ENCODE measurements at places on chromosomes 3 and 15.

DNA sequence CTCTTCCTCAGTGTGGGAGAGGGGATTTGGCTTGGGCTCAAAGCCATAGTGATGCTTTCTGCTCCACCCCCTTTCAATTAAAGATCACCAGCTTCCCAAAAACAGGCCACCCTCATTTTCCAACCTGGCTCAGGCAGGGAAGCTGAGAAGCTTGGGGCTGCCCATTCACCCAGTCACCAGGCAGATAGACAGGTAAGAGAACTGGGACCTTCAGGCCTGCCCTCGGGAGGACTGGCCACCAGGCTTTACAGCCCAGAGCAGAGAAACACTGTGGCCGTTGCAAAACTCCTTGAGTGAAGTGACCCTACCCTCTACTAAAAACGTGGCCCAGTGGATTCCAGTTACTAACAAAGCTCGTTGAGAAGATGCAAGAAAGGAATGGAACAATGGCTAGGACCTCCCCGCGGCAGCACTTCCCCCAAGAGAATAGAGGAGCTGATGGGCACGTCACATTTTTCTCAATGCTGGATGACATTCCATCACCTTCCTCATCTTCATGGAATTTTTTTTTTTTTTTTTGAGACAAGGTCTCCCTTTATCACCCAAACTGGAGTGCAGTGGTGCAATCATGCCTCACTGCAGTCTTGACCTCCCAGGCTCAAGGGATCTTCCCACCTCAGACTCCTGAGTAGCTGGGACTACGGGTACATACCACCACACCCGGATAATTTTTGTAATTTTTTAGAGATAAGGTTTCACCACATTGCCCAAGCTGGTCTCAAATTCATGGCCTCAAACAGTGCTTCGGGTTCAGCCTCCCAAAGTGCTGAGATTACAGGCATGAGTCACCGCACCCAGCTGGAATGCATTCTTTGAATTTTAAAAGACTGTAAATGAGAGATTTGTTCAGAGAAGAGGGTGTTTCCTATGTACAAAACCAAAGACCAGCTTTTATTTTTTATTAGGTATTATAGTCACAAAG is 37.9 kb downstream of the LIPC start:
- peak; percentile 54 for DNase-seq

DNA sequence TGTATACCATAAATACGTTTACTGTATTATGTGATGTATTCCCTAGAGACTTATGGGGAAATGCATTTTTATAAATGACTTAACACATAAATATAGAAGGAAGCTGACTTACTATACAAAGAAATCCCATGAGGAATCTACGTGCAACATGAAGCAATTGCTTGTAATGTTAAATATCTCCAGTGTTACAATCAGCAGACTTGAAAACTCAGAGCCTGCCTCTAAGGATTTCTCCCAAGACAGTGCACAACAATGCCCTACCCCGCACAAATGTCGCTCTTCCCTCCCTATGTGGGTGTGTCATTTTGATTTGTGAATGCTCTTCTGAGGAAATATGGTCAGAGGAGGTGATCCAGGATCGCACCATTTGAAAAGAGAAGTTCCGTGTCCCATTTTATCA is 629.0 kb downstream of the NR2F2 start:
- DNase-seq, result no peak

GRCh38 chr15:47415539-47415971 is 301.8 kb upstream of the SEMA6D start:
- peak; percentile 10 for DNase-seq

DNA sequence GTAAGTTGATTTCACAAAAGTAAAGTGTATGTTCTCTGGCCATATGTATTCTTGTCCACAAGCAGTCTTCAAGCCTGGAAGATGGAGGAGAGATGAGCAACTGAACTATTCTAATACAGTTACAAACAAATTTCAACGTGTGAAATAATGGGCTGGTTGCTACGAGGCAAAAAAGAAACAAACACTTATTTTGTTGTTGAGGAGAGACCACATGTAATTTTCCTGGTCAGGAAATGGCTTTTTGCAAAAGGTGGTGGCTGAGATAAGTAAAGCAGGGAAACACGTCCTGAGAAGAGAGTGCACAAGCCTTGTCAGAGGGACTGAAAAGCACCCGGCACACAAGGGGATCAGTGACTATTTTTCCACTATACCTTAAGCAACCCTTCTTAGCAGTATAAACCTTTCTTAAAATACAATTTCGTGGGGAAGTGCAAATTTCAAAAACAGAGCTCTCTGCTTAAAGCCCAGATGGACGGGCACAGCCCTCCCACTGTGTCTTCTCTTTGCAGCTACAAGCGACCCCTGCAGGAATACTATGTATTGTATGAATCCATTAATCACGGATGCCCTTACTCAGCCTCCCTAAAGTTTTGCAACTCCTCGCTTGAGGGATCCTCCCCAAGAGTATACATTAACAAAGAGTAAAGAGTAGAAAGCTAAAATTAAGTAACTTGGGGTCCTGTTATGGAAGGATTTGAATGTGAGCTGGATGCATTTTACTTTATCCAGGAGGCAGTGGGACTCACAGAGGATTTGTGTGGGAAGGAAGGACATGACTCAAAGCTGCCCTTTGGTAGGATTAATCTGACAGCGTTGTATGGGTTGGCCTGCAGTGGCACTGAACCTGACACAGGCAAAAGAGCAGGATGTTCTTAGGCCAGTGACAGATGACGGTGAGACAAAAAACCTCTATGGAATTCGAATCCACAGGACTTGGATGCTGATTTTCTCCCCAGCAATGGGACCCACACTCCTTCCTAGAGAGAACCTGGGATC is 253.7 kb downstream of the IL5RA start:
- DNase-seq, result no peak

All from AG08395 (cell line).